Mesenchymal stem cell (in vitro differentiated cells and primary cell): ENCODE measurements at places on chromosomes 2 and 18.

DNA sequence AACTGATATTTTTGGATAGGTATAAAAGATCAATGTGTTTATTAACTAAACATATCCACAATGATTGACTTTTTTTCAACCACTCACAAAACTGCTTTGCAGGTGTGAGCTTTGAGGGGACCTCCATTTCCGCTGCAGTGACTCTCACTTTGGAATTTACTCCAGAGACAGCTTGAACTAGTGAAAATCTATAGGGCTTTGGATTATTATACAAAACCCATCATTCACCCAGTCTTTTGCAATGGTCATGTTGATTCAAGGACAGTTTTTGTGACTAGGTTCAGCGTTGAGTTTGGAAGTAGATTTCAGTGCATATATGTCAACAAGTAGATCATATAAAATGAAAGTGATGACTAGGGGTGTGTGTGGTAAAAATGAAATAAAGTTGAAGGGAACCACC lies 87.7 kb downstream of the EHBP1 start:
- DNase-seq: no peak

GRCh38 chr2:239354132-239354790 lies 46.6 kb downstream of the HDAC4 start:
- DNase-seq: no peak

GRCh38 chr2:117537032-117537431 lies 277.5 kb upstream of the DDX18 start:
- no peak for DNase-seq

DNA sequence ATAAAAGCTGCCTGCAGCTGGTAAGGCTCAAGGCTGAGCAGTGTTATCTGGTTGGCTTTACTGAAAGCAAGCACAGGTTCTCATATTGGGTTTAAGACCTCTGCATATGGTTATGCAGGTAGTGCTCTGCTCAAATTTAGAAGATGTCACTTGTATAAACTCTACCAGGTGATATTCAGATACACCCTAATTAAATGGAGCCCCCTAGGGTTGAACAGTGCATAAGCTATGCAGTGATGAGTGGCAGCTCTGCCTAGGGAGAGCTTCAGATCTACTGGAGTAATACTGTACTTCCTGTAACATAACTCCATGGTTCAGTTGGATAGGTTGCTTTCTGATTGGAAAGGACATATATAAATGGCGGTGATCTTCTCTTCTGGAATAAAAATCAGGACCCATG lies 222.7 kb downstream of the CYRIA start:
- no peak for DNase-seq

DNA sequence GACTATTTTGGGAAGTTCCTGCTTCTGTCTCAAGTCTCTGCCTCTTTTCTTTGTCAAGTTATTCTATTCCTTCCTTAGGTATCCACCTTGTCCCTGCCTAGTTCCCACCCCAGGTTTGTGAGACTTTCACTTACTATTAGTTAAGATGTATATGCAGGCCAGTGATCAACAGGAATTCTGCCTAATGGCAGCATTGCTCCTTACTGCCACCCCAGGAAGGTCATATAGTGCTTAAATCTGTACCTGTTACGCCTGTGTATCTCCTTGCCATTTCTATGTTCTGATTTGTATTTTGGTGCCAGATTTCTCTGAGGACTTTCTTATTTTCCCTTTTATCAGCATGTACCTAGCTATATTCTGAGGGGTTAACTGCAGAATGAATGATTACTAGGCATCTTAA lies 746.0 kb upstream of the TMEFF2 start:
- DNase-seq: no peak
